ENCODE measurements at places on chromosomes 6 and 20.

DNA sequence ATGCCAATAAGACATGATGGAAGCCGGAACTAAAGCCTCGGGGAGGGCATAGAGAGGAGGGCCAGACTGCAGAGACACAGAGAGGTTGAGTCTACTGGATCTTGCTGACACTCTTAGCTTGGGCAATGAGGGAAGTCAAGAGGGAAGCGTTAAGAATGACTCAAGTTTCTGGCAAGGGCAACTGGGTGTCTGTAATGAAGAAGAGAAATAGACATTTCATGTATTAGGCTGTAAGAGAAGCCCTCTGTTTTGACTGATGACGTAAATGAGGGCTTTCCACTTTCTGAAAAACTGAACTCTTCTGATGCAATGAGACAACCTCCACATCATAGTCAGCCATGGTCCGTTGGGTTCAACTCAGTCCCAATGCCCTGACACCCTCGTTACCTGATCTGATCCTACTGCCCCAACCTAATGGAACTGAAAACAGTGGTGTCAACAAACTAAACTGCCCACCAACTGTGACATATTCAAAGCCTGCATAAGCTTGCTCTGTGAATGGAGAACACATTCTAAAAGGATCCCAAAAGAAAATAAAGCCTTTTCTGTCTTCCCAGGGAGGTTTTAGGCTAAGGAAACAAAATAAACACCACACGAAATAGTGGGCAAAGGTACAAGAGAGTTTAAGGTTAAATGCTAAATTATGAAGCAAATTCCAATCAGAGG, 45.8 kb upstream of the PNRC1 start:
- DNase-seq = no peak

- DNase-seq = no peak
Observed at GRCh38 chr20:10249822-10250221, 31.2 kb downstream of the SNAP25 start.

DNA sequence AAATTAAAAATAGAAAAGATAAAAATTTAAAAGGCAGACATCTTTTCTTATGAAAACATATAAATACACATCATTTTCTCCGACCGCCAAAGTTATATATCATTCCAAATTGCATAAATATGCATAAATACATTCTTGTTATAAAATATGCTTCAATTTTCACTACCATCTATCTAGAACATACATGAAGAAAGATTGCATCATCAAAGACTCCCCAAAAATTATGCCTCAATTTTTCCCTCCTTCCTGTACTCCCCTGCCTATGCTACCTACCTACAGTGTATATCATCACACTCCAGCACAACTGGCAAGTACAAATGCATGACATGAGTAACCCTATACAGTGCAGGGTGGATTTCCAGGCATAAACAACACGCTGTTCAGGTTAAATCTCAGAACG, 49.9 kb upstream of the TENT5A start:
- DNase-seq = no peak

GRCh38 chr20:19056909-19057308, 155.5 kb upstream of the SLC24A3 start:
- no peak for DNase-seq

DNA sequence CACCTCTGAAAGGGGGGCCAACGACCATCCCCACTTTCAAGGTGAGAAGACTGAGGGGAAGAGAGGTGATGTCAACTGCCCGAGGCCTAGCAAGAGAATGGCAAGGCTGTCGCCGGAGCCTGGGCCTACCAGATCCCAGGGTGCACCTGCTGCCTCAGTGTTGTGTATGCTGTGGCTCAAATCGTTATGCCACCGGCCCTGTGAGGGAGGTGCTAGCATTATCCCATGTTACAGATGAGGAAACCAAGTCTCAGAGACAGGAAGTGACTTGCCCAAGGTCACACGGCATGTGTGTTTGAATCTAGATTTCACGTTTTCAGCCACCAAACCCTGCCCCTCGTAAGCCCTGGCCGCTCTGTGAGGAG, 152.5 kb downstream of the CEBPB start:
- DNase-seq = no peak

GRCh38 chr6:80639181-80639629, 532.7 kb downstream of the BCKDHB start:
- DNase-seq = no peak

DNA sequence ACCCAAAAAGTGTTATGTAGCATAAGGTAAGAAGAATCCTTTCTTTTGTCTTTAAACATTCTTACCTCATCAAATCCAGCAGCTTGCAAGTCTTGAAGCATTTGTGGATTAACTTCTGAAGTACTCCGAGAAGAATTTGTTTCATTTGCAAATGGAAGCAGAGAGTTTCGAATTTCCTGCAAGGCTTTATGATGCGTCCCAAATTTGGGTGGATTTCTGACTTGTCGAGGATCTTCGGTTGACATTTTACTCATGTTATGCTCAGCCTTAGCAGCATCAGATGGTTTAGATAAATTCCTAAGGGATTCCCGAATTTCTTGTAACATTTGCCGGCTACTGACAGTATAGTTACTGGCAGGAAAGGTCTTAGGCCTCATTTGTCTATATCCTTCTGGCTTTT, 16.2 kb downstream of the LATS1 start:
- DNase-seq = no peak

GRCh38 chr6:70258483-70258882, 44.4 kb downstream of the COL9A1 start:
- DNase-seq = no peak

- DNase-seq = no peak
Observed at GRCh38 chr6:36752886-36753506, 55.4 kb downstream of the RAB44 start.

DNA sequence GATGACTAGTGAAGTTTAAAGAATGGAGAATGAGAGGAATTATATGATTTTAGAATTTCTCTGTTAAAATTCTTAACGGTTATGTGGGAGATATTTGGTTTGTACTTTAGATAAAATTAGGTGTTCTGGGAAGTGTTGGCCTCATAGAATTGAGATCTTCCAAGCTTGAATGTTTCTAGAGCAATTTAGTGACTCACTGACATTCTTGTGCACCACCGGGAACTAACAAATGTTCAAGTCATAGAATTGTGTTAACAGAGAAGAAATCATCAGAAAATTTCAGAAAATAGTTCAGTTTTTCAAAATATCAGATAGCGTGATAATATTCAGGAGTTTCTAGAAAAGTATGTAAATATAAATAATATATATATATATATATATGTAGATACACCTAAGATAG, 67.9 kb upstream of the BMP5 start:
- no peak for DNase-seq

DNA sequence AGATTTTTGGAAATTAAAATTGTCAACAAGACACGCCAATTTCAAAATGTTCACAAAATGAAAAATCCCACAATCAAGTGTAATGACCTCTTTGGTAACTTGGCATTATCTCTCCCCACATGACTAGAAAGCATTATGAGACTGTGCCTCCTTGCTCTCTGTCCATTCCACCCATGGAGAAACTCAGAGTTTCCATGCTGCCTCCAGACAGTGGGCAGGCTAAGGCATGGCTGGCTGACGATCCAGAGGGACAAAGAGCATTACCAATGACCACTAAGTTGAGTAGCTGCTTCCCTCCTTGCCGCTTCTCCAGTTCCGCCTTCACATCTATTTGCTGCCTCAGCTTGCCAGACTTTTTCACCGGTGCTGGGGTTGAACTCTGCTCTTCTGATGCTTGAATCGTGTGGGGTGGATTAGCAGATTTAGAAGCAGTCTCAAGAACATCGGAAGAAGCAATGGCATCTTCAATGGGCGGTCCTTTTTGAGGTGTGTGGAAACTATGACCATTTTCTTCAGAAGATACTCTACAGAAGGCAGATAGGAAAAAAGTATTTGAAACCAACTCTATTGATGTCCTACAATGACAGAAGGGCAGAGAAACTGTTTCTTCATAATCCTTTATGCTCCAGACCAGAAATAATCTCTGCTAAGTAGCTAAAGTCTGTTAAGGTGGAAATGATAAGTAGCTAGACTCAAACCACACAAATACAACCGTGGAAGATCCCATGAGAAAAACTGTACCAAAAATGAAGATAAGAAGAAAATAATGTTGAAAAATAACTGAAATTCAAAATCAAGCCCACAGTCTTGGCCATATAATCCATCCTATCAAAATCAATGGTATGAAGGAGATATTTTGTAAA, 47.5 kb upstream of the ALDH8A1 start:
- DNase-seq = no peak

DNA sequence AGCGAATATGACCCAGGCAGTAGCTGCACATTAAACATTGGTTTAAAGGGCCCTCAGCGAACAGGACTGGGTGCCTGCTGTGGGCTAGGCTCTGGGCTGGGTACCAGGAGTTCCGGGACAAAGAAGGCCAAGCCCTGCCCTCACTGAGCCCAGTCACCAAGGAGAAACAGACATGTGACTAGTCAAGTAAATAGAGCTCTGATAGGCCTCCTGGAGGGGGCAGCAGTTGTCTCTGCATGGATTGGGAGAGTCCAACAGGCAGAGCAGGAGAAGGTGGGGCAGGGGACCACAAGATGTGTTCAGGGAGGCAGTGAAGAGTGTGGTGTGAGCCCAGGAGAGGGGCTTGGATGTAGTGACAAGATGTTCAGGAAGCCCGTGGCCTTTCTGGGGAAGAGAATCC, 3.1 kb downstream of the HM13 start:
- no peak for DNase-seq

DNA sequence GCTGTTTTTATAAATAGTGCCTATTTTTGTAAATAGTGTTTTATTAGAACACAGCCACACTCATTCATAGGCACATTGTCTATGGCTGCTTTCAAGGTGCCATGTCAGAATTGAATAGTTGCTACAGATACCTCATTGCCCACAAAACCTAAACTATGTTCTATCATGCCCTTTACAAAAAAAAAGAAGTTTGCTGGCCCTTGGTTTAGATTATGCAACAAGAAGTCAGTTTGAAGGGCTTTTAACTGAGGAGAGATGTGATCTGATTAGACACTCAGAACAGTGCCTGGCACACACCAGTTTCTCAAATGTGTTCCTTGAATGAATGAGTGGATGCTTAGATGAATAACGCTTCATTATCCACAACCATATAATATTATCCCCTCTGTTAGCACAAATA, 366.1 kb downstream of the MAFB start:
- DNase-seq = no peak

- DNase-seq = no peak
Observed at GRCh38 chr20:44678242-44678641, 26.7 kb upstream of the ADA start.

DNA sequence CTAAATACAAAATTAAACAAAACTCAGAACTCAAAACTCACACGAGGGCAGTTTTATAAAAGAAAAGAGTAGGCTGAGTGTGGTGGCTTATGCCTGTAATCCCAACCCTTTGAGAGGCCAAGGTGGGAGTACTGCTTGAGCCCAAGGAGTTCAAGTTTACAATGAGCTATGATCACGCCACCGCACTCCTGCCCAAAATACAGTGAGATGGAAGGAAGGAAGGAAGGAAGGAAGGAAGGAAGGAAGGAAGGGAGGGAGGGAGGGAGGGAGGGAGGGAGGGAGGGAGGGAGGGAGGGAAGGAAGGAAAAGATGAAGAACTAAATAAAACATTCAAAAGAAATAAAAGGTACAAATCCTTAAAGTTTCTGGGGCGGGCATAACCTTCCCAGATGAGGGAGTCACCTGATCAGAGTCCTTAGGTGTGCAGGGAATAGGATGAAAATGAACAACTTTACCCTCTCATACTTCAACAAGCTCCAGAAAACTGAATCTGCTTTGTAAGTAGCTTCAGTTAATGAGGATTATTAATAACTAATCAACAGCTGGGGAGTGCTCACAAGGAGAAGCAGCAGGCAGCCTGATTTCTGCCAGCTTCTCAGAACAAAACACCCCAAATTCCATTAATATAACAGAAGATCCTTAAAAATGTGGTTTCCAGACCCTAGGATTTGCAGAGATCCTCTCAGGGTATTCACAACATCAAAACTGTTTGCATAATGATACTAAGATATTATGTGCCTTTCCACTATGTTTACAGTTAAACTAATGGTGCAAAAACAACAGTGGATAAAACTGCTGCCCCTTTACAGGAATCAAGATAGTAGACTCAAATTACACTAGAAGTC, 21.8 kb downstream of the LMBRD1 start:
- DNase-seq = no peak

DNA sequence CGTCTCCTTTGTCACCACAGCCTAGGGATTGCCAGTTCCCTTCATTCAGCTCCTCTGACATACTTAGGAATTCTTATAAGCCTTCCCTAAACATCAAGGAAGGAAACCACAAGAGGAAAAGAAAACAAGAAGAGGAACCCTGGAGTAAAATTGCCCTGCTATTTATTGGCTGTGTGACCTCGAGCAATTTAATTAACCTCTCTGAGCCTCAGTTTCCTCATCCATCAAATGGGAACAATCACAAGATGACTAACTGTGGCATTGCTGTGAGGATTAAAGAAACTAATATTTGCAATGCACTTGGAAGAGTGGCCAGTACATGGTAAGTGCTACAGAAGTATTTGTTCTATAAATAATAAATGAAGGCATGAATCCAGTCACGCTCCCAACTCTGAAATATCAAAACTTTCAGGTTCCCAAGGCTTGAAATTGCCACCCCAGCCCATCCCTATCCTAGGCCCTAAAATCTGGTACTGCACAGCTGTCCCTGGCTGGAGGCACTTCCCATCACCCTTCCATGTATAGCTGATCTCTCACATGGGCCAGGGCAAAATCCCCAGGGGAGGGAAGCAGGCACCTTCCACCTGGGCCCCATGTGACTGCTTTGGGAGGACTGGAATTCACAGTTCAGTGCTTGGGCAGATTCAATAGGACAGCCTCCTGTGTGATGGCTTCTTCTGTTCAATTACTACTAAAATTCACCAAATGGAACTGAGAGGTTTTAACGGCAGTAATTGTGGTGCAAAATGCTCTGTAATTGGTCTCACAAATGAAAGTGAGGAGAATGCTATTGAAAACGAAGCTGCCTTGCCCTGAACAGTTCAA, 78.0 kb upstream of the MAFB start:
- no peak for DNase-seq

- DNase-seq = no peak
Observed at GRCh38 chr6:165883851-165884640, 221.0 kb upstream of the PDE10A start.

GRCh38 chr6:80508885-80509630, 402.6 kb downstream of the BCKDHB start:
- no peak for DNase-seq

- DNase-seq = no peak
Observed at GRCh38 chr6:46923476-46923875, 1.7 kb upstream of the ADGRF5 start.

- DNase-seq = no peak
Observed at GRCh38 chr6:122751326-122751725, 28.2 kb upstream of the FABP7 start.

GRCh38 chr20:3239026-3239866, at the start of gene SLC4A11:
Gene SLC4A11 (minus strand): TSS chr20:3239190. CDS start chr20:3239137, 53 bp downstream.
- DNase-seq = no peak

DNA sequence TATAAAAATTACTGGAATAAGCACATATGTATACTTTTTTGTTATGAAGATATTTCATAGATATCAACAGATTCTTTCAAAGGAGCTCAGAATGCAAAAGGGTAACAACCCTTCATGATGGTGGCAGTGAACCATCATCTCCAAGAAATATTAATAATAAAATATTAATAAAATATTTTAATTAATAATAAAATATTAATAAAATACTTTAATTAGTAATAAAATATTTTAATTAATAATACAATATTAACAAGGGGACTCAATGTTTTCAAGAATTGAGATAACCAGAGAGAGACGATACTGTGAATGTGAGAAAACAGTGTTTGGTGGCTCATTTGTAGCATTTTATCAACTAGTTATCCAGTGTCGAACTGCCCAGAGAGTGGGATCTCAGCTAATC, 86.0 kb upstream of the NT5E start:
- no peak for DNase-seq

- no peak for DNase-seq
Observed at GRCh38 chr20:10476319-10476724, 41.2 kb downstream of the SLX4IP start.

- no peak for DNase-seq
Observed at GRCh38 chr20:34240693-34241615, at the start of gene ASIP. Gene ASIP (plus strand): TSS chr20:34241423. CDS start chr20:34260375, 18,952 bp downstream.
